ENCODE measurements at places on chromosomes 3 and 15.

GRCh38 chr15:45346381-45346780 lies 32.0 kb downstream of the GATM start:
- DNase-seq: no peak

DNA sequence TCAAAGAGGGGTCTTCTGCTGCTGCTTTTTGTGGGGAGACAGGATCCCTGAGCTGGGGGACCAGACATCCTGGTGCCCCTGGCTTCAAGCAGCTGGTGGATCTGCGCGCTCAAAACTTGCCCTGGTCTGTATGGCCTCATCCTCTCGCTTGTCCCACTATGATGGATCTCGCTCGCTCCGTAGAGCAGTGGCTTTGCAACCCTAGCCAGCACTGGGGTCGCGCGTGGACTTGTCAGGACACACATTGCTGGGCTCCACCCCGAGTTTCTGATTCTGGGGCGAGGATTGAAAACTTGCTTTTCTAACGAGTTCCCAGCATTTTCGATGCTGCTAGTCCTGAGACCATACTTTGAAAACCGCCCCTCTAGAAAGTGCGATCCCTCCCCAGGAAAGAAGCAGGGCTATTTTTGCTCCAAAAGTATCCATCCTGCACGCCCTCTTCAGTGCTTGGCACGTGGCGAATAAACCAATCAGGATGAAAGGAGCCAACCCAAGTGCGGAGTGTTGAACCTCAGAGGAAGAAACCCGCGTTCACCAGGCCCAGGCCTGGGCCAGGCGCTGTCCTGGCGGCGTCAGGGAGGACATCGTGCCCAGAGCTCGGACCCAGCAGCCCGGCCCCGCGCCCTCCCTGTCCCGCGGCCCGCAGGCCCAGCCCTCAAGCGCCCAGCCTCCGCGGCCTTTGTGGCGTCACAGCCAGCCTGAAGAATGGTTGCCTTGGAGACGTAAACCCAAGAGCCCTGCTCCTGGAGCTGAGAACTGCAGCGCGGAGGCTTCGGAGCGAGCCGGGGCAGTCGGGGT lies at the start of gene CFAP100:
CFAP100 (plus strand) TSS at position 731 of the 798 bp plus-strand sequence. CDS start 1,092 bp downstream, outside the sequence.
- no peak for DNase-seq

DNA sequence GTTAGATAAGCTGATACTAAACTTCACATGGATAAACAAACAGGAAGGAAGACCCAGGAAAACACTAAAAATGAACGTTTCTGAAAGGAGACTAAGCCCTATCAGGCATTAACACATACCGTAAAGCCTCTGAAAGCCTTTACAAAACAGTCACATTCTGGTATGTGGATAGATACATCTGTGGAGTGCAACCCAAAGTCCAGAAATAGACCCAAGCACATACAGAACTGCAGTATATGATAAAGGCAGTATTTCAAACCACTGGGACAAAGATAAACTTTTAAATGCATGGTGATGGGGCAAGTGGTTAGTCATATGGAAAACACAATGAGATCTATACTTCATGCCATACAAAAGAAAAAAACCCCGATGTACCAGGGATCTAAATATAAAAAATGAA lies 26.0 kb downstream of the DCBLD2 start:
- DNase-seq: no peak

GRCh38 chr15:85564686-85565085 lies 184.3 kb downstream of the AKAP13 start:
- DNase-seq: no peak

DNA sequence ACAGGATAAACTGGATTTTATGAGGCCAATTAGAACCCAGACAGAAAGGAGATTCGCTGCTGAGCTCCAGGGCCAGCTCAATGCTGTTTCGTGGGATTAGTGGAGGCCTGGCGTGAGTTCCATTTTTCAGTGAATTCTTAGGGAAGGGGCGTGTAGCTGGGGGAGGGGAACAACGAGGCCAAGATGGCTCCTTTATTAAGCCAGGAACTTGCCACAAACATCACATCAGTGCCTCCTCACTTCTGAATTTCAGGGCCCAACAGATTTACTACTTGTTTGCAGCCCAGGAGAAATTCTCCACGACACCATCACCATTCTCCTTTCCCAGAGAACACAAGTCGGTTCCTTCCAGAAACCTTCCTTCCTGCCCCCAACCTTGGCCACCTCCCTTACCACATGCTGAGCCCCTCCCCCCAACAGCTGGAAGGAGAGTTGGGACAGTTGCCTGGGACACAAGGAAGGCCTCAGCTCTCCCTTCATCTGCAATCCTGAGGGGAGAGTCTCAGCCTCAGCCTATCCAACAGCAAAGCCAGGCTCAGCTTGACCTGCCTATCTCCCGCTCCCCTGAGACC lies 5.8 kb downstream of the IGDCC4 start:
- no peak for DNase-seq

DNA sequence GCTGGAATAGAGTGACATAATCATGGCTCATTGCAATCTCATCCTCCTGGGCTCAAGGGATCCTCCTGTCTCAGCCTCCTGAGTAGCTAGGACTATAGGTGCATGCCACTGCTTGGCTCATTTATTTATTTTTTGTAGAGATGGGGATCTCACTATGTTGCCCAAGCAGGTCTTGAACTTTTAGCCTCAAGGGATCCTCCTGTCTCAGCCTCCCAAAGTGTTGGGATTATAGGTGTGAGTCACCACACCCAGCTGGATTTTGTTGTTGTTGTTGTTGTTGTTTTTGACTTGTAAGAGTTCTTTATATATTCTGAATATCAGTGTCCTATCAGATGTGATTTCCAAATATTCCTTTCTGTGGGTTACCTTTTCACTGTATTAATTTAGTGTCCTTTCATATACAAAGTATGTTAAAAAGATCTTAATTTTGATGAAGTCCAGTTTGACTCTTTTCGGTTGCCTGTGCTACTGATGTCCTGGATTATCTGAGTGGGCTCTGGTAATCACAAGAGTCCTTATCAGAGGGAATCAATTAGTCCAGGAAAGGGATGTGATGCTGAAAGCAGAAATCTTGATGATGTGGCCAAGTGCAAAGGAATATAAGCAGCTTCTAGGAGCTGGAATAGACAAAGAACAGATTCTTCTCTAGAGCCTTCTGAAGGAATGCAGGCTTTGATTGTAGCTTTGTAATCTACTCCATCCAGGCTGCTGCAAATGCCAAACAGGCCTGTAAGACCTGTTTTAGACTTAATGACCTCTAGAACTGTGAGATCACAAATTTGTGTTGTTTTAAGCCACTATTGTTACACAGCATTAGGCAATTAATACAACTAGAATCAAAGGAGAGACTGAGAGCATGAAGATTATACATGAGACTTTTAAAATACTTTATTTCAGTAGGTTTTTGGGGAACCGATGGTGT lies 30.2 kb downstream of the NCK1 start:
- no peak for DNase-seq

GRCh38 chr3:98233468-98233867 lies 30.6 kb upstream of the OR5H6 start:
- DNase-seq: no peak

DNA sequence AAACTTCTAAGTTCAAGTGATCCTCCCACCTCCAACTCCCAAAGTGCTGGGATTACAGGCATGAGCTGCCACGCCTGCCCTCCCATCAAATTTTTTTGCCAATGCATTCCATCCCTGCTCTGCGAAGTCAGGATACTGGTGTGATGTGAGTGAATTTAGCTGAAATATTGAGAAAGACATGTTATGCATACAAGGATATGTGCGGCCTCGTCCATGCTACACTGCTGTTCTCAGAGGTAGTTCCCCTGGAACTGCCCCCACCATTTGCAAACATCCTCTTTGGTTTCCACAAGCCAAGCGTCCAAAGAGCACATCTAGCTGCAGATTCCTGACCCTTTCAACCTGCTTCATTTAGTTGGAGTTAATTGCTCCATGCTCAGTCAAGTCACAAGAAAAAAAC lies 36.5 kb upstream of the BCL2A1 start:
- no peak for DNase-seq

- no peak for DNase-seq
These were observed 34.9 kb downstream of the ABHD2 start for GRCh38 chr15:89123181-89123525.

DNA sequence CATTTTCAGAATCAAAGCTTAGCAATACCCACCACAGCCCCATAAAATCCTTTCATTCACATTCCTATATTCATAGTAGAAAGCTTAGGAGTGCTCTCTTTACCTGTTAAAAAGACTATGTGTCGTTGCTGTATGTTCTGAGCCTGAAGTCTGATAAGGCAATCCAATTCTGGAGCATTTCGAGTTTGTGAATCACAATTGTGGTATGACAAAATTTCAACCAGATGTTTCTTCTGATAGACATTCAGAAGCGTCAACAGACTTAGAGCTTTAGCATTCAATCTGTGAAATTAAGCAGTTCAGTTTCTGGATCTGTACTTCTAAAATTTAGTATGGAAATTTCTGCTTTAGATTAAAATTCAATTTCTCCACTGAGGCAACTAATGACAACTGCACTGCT lies 58.3 kb downstream of the TASOR start:
- DNase-seq: no peak

DNA sequence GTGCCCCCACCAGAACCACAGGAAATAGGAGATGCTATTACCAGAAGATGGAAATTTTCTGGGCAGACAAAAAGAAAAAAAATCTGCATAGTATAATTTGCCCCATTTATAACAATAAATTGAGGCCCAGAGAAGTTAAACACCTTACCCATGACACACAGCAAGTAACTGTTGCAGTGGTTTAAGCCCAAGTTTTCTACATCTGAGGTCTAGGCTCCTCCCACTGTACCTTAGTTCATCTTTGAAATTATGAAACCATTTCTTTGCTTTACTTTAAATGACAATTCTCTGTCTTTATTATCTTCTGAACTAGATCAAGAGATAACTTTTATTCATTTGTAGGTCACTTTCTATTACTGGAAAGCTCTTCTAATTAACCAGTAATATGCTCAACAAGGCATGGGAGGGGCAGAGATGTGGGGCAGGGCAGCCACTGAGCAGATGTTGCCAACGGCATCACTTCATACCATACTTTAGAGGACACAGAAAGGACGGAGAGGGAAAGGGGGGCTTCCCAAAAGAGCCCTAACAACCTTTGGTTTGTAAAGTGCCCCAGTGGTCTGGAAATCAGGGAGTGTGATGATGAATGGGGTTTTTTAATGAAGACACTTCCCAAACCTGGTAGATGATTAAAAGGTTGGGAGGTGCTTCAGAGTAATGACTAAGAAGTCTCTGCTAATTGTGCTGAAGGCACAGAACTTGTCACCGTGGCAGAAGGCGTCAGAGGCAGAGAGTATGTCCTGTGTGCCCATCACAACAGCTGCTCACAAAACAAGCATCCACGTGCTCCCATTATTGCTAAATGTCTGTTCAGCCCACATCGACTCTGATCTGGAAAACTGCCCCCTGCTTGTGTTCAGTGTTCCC lies 342.5 kb downstream of the SHQ1 start:
- no peak for DNase-seq

DNA sequence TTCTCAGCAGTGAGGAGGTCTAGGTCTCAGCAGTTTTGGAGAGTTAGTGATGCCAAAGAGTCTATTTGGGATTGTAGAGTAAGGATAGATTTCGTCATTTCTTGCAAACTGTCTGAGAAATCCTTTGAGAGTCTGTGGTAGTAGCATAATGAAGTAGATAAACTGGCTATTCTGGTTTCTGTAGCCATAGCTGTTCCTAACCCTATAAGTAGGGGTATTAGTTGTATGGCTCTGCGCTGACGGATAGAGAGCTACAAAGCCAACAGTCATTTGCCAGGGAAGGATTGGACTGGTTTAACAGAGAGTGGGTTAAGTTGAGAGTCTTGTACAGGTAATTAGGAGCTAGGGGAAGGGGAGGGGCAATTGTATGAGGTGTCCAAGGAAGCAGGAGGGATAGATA lies 50.6 kb downstream of the KLHDC8B start:
- no peak for DNase-seq

GRCh38 chr3:51388286-51389029 lies 2.6 kb upstream of the RBM15B start:
- DNase-seq: no peak

GRCh38 chr3:141147657-141148056 lies 84.0 kb upstream of the PXYLP1 start:
- DNase-seq: no peak

- DNase-seq: no peak
These were observed 17.8 kb downstream of the SMAD3 start for GRCh38 chr15:67083135-67083762.

GRCh38 chr15:75192307-75192706 lies 9.4 kb upstream of the C15orf39 start:
- DNase-seq: no peak

All from SK-N-MC (cell line).